ENCODE measurements at places on chromosomes 3 and 15.
A peak's percentile ranks its signal among the peaks of the same experiment; 100 is the strongest.

GRCh38 chr3:23170291-23170690, 32.8 kb upstream of the UBE2E2 start:
- DNase-seq, result no peak

GRCh38 chr3:80701349-80701748, 933.6 kb upstream of the ROBO1 start:
- no peak for DNase-seq

GRCh38 chr15:28001641-28002040, 97.5 kb downstream of the OCA2 start:
- DNase-seq, result peak; percentile 61

- DNase-seq, result no peak
These were observed 17.8 kb downstream of the TF start for GRCh38 chr3:133763797-133764683.

- no peak for DNase-seq
These were observed 6.6 kb upstream of the ATP10A start for GRCh38 chr15:25869701-25870100.

DNA sequence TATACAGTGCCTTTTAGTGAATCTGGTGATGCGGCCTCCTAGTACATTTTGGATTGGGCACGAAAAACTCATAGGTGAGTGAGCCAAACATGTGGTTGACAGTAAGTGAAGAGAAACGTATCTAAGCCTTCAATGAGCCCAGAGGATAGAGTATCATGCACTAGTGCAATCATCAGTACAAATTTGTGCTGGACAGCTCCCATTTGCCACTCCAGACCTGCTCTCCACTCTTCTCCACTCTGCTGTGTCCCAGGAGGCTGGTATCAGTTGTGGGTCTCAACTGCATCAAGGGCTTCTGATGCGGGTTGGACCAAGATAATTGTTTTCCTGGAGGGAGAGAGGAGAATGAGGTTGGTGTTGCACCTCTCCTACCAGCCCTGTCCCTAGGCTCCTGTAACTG, 9.1 kb upstream of the RASGRF1 start:
- no peak for DNase-seq

GRCh38 chr3:127159543-127159942, 33.4 kb upstream of the PRR23E start:
- DNase-seq, result no peak

Data from spleen (tissue), 13 donors.